ENCODE measurements at places on chromosomes 16 and 17.

DNA sequence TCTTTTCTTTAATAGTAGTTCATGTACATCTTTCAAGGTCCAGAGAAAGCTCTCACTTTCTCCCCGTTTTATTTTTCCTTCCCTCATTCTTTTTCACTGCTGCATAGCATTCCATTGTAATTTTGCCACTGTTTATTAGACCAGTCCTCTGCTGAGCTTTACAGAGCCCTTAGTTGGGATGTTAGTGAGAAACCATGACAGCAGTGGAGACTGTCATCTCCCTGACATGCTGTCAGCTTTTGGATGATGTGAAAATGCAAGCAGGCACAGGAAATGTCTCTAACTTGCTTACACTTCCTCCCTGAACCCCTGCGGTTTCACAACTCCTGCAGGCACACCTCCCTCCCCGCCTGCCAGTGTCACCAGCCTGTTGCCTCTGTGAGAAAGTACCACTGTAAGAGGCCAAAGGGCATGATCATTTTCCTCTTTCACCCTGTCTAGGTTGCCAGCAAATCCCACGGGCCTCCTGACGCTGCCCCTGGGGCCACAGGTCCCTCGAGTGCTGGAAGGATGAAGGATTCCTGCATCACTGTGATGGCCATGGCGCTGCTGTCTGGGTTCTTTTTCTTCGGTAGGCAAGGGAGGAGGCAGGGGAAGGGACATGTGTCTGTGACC, at the start of gene ITGAL:
ITGAL (plus strand) TSS at position 415 of the 615 bp plus-strand sequence; CDS start at position 511, 96 bp downstream.
- peak; percentile 76 for DNase-seq

GRCh38 chr17:22304667-22305303, 612.5 kb downstream of the KCNJ18 start:
- no peak for DNase-seq

DNA sequence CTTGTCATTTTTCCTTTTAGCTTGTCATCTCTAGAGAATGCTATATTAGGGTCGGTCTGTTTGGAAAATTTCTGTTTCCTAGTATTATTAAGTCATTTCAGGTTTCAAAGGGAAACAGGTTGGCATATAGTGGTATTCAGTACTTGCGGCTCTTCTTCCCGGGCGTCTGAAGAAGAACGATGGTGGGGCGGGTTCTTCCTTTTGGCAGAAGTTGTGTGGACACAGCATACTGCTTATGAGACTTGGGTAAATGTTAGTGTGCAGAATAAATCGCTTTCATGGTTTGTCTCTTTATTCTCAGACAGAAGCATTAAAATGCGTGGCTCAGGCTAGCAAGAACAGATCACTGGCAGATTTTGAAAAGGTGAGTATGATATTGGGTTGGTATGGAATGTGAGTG, 9.6 kb upstream of the CDK5R1 start:
- no peak for DNase-seq

GRCh38 chr16:80938004-80938878, 68.4 kb downstream of the CMC2 start:
- no peak for DNase-seq

DNA sequence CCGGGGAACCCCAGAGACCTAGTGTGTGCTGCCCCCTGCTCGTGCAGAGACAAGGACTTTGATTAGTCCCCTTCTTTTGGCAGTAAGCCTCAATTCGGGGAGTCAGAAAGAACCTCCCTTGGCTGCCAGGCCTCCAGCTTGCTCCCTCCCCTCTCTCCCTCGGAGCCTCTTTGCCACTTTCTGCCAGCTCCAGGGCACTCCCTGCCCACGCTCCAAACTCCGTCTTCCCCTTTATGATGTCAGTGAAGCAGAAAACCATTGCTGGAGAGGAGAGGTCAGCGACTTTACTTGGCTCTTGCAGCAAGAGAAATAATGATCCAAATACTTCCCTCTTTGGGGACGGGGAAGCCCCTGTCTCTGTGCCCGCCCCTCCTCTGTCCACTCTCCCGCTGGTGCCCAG, 28.1 kb downstream of the TTYH2 start:
- no peak for DNase-seq

- DNase-seq = no peak
Observed at GRCh38 chr17:1224330-1224729, 44.5 kb upstream of the ABR start.

DNA sequence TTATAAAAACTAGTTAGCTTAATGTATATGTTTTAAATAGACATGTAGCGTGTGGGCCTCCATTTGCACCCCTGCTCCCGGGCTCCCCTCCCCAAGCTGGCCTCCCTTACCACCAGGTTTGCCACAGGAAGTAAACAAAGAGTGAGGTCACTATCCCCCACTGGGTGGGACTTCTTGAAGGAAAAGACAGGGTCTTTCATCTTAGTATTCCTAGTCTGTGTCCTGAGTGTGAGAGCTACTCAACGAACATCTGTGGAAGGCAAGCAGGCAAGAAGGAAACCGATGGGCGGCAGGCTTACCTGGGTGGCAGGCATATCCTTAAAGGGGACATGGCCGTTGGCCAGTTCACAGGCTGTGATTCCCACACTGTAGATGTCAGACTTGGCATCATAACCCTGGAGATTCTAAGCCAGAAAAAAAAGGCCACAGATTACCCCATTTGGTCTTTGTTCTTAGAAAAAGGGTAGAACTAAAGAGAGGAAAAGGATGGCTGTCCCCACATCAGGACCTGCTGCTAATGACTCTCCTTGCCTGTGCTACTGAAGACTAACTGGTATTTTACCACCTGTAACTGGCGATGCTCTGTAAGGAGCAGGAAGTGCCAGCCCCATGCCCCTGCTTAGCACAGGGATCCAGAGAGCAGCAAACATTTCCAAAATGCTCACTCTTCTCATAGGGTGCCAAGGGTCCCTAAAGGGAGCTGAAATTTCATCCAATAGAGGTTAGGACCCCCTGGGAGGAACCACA, 6.6 kb upstream of the LIMD2 start:
- no peak for DNase-seq

- no peak for DNase-seq
Observed at GRCh38 chr16:1762196-1762878, 9.0 kb downstream of the NME3 start.

DNA sequence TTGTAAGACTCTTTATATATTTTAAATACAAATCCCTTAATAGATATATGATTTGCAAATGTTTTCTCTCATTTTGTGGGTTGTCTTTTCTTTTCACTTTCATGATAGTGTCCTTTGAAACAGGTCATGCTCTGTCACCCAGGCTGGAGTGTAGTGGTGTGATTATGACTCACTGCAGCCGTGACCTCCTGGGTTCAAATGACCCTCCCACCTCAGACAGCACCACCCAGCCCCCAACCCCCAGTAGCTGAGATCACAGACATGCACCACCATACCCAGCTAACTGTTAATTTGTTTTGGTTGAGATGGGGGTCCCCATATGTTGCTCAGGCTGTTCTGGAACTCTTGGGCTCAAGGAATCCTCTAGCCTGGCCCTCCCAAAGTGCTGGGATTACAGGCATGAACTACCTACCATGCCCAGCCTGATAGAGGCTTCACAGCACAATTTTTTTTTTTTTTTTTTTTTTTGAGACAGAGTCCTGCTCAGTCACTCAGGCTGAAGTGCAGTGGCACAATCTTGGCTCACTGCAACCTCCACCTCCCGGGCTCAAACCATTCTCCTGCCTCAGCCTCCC, 18.5 kb upstream of the TMIGD1 start:
- DNase-seq = no peak

DNA sequence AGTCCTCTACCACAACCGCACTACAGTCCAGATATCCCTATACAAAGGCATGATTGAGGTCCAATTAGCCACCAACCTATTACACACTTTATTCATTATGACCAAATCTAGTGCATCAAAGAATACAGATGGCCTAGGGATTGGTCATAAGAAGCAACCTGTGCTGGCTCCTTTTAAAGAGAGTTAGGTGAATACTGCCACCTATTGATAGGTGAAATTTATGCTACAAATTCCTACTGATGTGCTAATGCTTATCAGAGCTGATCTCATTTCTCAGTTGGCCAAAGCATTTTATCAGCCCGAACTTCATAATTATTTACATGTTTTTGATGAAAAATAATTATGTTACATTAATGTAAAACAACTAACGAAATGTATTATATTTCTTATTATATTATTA, 166.3 kb downstream of the ANKFN1 start:
- DNase-seq = peak; percentile 84

DNA sequence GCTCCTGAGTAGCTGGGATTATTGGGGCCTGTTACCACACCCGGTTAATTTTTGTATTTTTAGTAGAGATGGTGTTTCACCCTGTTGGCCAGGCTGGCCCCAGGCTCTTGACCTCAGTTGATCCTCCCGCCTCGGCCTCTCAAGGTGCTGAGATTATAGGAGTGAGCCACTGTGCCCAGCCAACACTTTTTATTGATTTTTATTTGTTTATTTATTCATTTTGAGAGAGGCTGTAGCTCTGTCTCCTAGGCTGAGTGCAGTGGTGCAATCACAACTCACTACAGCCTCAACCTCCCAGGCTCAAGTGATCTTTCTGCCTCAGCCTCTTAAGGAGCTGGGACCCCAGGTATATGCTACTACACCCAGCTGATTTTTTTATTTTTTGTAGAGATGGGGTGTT, 54.7 kb downstream of the TNRC6A start:
- no peak for DNase-seq

- no peak for DNase-seq
Observed at GRCh38 chr16:79437764-79438751, 162.5 kb downstream of the MAF start.

DNA sequence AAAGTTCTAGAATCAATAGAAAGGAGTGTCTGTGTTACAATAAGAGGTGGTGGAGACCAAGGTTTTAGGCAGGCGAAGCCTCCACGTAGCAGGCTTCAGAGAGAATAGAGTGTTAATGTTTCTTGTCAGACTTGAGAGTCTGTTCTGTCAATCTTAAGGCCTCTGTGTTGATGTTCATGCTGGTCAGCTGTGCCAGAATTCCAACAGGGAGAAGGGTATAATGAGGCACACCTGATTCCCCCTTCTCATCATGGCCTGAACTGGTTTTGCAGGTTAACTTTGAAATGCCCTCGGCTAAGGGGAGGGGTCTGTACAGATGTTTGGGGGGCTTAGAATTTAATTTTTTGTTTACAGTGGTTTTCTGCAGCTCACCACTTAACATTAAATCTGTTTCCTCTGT, 46.0 kb downstream of the RNF112 start:
- DNase-seq = no peak

- no peak for DNase-seq
Observed at GRCh38 chr17:33205552-33205951, 87.5 kb downstream of the ASIC2 start.

DNA sequence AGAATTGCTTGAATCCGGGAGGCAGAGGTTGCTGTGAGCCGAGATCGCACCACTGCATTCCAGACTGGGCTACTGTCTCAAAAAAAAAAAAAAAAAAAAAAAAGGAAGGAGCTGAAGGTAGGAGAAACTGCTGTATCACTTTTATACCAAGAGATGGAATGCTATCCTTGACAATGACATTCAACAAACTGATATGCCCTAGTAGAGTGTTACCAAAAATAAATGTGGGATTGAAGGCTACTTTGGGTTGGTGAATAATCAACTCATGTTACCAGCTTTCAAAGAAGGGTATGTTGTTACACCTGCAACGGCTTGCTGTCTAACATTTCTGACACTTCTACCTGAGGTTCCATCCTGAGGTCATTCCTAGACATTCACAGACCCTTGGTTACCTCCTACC, 84.9 kb downstream of the TEX14 start:
- no peak for DNase-seq

- DNase-seq = no peak
Observed at GRCh38 chr17:65155622-65156021, 18.5 kb downstream of the RGS9 start.

- DNase-seq = peak; percentile 34
Observed at GRCh38 chr17:4499431-4500190, 930 bp downstream of the SPNS2 start.

- DNase-seq = peak; percentile 55
Observed at GRCh38 chr16:50246299-50247122, 19.8 kb upstream of the ADCY7 start.

DNA sequence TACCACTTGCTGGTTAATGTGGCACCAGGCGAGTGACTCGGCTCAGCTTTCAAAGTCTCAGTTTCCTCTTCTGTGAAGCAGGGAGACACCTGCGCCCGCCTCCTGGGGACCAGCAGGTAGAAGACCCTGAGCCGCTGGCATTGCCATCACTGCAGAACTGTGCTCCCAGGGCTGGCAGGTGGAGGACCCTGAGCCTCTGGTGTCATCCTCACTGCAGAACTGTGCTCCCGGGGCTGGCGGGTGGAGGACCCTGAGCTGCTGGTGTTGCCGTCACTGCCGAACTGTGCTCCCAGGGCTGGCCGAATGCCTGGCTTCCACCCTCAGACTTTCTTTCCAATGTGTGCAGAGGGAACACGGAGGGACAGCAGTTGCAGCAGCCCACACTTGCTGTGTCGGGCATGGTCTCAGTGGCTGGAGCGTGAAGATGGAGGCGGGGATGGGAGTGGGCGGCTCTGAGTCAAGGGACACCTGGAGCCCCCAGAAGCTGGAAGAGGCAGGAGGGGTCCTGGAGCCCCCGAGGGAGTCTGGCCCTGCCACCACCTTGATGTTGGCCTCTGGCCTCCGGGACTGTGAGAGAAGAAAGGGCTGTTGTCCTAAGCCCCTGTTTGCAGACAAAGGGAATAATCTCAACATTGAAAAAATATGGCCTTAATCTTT, 75.8 kb upstream of the METTL9 start:
- DNase-seq = no peak

- DNase-seq = no peak
Observed at GRCh38 chr16:23527961-23528643, 17.8 kb upstream of the GGA2 start.

GRCh38 chr16:3640207-3640606, 14.3 kb upstream of the DNASE1 start:
- no peak for DNase-seq

DNA sequence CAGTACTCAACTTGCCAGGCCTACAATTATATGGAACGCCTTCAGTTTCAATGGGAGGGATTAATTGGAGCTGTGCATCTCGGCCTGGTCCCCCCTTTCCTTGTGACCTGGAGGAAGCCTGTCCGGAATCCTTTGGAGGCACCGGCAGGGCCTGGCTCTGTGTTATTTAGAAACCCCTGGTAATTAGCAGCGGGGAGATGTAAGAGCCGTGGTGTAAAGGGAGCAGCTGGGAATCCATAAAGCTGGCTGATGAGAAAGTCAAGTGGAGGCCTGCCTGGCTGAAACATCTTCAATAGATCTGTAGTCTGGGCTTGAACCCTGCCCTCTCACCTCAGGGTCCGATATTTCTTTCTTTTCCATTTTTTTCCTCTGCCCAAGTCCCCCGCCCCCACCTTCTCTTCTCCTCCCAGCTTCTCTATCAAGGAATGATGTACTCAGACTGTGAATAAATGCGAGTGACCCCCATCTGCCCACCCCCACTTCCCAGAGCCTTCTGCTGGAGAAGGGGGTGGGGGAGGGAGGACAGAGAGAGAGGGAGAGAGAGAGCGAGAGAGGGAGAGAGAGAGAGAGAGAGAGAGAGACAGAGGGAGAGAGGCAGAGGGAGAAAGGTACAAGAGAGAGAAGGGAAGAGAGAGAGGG, 495.5 kb upstream of the ZFHX3 start:
- DNase-seq = no peak
